ENCODE measurements at places on chromosomes 11 and 22.

GRCh38 chr22:29310863-29311339, 4.5 kb downstream of the GAS2L1 start:
- peak; percentile 63 for DNase-seq

- no peak for DNase-seq
Observed at GRCh38 chr11:12724301-12725054, 50.3 kb downstream of the TEAD1 start.

DNA sequence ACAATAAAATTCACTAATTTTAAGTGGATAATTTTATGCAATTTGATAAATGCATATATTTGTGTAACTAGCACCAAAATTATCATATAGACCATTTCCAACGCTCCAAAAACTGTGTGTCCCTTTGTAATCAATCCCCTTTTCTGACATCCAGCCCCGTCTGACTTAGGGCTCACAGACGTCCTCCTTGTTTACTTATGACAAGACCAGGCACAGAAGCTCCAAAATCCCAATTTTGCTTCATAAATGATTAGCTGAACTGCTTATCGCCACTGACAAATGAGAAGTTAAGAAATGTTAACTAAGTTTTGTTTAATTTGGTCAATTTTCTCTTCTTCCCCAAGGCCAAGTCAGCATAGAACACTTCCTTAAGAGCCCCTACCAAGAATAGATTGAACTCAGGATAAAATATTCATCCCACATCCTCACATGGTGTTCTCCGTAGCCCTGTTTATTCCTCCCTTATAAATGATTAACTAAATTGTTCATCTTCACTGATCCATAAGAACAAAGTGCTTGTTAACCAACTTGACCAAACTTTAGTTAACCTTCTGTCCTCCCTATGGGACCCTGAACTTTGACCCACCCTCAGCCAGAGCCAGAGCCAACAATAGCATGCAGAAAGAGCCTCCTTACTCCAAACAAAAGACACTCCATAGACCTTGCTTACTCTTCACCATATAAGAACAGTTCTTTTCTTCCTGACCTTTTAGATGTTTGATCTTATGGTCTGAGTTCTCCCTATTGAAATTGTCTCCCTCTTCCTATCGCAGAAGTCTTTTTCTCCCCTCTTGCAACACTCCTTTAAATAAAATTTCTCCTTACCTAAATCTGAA, 30.8 kb upstream of the GLYAT start:
- DNase-seq, result no peak

DNA sequence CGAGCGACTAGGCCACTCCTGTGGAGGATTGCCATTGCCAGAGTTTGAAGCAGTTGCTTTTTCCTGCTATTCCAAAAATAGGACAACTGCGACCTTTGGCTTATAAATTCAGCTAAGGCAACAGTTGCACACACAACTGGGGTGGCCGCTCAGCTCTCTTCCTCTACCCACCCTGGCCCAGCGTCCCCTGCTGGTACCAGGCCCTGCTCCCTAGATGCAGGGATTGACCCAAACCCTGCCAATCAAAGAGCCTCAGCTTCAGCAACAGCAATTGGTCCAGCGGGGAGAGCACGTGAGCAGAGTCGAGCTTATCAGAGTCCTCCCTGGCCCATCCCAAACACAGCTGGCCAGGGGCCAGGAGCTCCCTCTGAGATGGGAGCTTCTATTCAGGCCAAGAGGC, 22.0 kb upstream of the CABP2 start:
- no peak for DNase-seq

- DNase-seq, result no peak
Observed at GRCh38 chr11:103529181-103529684, 420.0 kb downstream of the DYNC2H1 start.

DNA sequence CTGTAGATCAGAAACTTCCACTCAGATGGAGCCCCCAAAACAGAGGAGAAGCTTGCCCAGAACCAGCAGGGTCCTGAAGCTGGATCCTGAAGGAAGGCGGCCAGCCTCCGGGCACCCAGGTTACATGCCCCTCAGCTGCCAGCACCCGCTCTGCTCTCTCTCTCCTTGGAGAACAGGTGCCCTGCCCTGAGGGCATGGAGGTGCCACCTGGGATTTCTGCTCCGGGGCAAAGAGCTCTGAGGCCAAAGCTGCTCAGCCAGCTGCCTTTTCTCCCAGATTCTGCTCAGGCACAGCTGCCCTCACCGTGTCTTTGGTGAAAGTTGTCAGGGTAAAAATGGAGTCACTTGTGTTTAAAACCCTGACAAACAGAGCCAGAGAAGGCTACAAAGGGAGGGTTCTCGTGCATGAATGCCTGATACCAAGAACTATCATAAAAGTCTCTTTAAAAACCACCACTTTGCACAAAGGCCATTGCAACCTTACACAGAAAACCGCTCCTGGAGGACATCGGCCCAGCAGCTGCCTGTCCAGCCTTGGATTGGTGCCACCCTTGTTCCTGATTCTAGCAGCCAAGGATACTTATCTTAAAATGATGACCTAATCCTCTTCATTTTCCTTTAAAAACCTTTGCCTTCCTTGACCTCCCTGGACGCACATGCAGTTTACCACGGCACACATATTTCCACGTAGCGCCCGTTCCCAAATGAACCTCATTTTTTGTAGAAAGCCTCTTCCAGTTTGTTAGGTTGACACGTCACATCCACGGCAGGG, 140.0 kb downstream of the CACNA1I start:
- no peak for DNase-seq

- no peak for DNase-seq
Observed at GRCh38 chr22:46381142-46381541, 45.6 kb downstream of the TRMU start.

- no peak for DNase-seq
Observed at GRCh38 chr11:64334764-64335735, 5.0 kb upstream of the CCDC88B start.

- no peak for DNase-seq
Observed at GRCh38 chr11:96230686-96231085, 112.3 kb downstream of the MAML2 start.

- DNase-seq, result no peak
Observed at GRCh38 chr11:21541187-21541751, 651.6 kb upstream of the ANO5 start.

DNA sequence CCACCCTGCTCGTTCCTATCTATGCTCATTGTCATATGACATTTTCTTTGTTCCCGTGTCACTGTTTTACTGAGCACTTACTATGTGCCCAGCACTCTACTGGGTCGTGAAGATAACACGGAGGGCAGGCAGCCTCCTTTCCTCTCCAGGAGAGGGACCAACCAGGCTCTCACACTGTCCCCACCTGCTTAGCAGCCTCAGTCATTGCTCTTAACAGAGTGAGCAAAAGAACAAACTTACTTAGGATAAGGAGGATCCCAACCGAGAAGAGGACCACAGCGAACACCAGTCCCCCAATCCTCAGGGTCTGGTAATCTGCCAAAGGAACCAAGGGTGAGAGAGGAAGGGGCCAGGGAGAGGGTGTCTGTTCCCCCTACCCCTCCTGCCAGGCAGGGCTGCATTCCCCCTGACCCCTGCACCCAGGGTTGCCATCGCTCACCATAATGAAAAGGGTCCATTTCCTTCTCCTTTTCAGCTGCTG, 17.0 kb upstream of the FXYD2 start:
- no peak for DNase-seq

GRCh38 chr11:123421589-123421988, 8.5 kb upstream of the GRAMD1B start:
- DNase-seq, result no peak

DNA sequence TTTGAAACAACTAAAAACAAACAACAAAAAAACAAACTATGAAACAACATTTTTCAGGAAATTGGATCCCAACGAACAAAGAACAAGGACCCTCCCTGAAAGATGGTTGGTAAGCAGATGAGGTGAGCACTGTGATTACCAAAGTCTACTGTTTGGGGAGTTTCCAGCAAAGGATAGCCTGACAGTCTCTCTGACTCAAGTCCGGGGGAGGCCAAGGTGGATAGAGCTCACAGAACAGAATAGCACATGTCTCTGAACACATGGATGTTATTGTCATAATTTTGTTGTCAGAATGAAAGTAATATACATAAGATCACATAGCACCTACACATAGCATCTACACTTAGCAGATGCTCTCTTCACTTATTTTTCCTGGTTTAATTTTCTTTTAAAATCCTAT, 501.3 kb upstream of the TENM4 start:
- no peak for DNase-seq

DNA sequence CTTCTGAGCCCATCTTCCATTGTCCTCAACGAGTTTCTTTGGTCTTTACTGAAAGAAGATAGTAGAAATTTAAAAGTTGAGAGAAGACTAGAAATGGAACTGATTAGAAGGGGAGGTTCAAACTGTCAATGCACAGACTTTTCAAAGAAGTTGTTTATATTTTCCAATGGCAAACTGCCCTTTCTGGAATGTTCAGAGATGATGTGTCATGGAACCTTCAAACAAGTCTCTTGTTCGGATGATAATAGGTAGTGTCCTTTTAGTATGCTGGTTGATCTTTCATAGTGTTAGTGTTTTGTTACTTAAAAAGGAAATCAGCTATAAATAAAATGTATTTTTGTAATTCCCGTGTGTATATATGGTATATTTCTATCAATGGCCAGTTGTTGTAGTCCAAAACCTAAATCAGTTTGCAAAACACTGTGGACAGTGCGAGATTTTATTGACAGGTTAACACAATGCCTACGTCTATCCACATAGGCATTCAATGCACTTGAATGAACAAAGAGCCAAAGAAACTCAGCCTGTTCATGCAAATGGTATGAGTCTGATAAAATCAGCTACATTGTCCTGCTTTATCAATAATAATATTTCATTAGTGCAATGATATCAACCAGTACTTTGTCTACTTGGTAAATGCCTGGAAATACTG, 30.9 kb downstream of the C11orf91 start:
- no peak for DNase-seq

- DNase-seq, result no peak
Observed at GRCh38 chr22:49553518-49554295, 274.0 kb downstream of the BRD1 start.

GRCh38 chr11:122671400-122671891, 15.9 kb downstream of the UBASH3B start:
- DNase-seq, result no peak

DNA sequence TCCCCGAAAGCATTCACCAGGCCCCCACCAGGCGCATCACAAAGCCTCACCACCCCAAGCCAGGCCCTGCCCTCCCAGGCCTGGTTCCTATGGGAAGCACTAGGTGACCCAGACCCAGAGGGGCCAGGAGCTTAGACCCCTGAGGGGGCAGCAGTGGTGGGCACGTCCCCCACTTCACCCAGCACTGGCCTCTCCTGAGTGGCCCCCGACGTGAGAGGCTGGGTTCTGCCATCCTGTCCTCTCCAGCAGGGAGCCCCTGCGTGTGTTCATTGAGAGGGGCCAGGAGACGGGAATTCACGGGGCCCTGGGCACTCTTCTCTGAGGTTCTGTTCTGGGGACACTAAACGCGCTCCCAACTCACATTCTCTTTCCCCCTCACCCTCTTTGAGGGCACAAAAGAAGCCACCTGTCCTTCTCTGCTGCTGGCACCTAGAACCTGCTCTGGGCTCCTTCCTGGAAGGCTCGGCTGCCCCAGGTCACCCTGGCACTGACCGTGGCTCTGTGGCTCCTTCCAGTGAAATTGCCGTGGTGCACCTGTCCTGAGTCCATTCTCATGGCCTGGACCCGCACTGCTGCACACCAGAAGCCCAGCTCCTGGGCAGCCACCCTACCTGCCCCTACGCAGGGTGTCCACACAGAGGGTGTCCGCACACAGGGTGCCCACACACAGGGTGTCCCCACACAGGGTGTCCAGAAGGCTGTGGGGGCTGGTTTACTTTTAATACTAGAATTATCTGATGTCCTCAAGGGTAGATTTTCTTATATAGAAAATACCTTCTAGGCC, 12.2 kb downstream of the PTDSS2 start:
- DNase-seq, result no peak

DNA sequence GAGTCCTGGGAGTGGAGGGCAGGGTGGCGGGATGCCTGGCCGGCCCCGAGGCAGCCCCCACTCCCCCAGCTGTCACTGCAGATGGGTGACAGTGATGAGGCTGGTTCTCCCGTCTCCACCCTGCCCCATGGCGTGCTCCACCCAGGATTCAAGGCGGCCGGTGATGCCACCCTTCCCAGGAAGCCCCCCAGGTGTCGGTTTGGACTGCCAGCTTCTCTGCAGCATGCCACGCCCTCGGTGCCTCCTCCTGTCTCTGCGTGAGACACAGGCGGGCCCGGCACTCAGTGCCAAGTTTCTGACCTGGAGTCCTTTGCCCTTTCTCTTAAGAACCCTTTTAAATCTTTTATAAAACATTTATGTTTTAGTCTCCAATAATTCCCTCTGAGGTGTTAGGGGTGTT, 71.5 kb downstream of the MPPED1 start:
- no peak for DNase-seq

- no peak for DNase-seq
Observed at GRCh38 chr22:26357813-26358212, 71.2 kb upstream of the ASPHD2 start.

DNA sequence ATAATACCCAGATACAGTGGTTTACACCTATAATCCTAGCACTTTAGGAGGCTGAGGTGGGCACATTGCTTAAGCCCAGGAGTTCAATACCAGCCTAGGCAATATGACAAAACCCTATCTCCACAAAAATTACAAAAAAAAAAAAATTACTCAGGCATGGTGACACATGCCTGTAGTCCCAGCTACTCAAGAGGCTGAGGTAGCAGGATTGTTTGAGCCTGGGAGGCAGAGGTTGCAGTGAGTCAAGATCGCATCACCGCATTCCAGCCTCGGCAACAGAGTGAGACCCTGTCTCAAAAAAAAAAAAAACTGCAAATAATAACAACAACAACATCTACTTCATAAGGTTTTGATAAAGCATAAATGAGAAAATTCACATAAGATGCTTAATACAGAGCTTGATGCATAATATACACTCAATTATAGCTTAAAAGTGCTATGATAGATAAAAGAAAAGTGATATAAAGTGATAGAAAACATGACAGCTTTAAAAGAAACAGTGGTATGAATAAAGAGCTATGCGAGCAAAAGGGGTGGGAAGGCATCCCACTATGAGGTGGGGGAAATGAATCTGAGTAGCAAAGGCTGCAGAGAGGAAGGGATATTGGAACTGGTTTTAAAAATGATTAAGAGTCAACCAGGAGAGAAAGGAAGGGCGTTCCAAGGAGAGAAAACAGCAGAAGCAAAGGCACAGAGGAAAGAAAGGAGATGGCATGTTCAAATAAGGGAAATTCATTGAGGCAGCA, 197.6 kb downstream of the KIF18A start:
- DNase-seq, result no peak

DNA sequence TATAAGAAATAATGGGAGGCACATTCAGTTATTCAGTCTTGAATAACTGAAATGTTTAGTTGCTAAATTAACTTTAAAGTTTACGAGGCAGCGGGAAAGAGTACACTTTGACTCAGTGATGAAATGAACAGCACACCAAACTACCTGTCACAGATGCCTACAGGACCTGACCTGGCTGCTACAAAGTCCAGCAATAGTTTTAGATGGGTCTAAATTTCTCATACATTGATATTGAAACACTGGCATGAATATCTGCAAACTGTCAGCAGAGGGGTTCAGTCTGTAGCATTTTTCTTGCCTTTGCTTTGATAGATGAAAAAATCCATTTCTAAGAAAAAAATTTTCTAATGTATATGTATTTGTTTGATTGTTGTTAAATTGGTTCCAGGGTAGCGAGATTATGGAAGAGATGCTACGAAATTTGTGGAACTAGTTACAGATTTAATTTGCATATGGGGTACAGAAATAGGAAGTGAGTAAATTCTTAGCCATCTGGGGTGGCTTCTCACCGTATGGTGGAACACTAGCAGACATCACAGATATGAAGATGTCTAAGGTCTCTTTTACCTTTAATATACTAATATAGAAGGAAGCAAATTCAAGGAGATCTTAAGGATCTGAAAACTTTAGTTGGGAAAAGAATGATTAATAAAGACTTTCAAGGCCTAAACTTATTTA, 20.8 kb upstream of the GAB2 start:
- no peak for DNase-seq

- DNase-seq, result peak; percentile 93
Observed at GRCh38 chr11:60985991-60986915, 14.8 kb downstream of the CD6 start.
